ENCODE measurements at places on chromosomes 11 and 22.

DNA sequence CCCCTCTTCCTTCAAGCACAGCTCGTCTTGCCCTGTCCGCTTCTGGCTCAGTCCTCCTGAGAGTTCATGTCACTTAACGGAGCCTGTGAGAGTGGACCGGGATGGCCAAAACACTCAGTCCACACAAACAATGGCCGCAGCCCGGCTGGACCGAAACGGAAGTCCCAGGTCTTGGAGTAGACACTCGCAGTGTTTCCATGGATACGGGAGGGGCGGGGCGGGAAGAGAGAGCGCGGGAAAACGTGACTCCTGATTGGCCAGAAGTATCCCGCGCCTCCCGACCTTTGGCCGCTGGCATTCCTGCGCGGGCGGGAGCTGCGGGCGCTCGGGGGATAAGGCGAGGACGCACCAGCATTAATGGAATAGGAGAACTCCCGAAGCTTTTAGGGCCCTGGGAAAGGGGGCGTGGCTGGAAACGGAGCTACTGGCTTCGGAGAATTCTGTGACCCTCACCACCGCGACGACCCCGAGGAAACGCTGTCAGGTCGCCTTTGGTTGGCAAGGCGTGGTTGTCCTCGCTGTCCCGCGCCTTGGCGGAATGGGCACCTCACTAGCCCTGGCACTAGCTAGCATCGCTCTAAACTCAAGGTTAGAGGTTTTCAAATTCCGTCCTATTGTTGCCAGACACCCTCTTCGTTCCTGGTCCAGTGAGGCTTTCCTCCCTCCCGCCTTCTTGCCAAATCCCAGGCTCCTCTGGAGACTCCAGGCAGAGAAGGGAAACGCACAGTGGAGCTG, at the start of the genes NLRP14 and ZNF214:
NLRP14 (plus strand) TSS at position 297 of the 735 bp plus-strand sequence. CDS start 18,108 bp downstream, outside the sequence.
ZNF214 (minus strand) TSS at position 164 of the 735 bp plus-strand sequence. CDS start 17,511 bp downstream, outside the sequence.
- peak; percentile 96 for DNase-seq

GRCh38 chr11:12717851-12718291, 43.6 kb downstream of the TEAD1 start:
- DNase-seq = no peak

- peak; percentile 58 for DNase-seq
Measured at GRCh38 chr11:46335890-46336562, 11.2 kb upstream of the DGKZ start.

DNA sequence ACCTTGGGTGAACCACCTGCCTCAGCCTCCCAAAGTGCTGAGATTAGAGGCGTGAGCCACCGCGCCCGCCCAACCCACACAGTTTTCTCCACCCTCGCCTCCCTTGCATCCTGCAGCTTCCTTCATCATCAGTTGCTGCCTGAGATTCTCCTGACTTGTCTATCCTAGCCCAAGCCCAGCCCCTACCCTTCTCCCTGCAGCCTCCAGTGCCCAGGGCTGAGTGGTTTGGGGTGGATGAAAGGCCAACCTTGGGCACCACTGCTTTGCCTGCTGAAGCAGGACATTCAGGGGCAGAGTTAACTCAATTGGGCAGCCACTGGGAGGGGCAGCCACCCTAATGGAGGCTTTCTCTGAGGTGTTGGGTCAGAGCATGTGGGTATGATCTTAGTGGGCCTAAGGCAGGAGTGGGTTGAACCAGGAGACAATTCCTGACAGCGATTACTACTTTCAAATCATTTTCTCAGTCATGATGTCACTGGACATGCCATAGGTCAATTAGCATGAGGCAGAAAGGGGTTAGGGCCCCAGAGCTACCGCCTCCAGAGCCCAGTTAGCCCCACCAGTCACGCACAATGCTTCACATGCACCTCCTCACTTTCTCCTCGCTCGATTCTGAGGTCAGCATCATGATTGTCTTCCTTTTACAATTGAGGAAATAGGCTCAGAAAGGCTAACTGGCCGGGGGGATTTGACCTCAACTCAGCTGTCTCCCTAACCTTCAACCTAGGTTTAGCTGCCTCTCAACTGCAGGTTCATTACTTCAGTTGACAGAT, 1.0 kb upstream of the FKBP2 start:
- no peak for DNase-seq

All from left hindlimb (tissue), 1 donor.